ENCODE measurements at places on chromosomes 4 and X.

DNA sequence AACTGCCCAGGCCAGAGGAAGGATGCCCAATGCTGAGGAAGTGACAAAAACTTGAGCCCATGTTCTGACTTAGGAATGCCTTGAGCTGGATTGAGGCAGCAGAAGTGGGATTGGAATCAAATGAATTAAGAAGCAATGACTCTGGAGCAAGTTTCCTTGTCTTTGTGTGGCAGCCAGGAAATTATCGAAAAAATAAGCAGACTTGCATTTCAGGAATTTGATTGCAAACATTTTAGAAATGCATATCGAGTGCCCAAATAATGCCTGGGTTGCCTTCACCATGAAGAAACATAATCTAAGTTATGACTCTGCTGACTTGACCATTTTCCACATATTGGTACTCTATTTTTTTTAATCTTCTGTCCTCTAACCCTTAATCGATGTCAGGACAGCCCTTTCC is 9.5 kb downstream of the CYTL1 start:
- DNase-seq = no peak

GRCh38 chrX:136185401-136186022 is 38.2 kb downstream of the FHL1 start:
- no peak for DNase-seq

DNA sequence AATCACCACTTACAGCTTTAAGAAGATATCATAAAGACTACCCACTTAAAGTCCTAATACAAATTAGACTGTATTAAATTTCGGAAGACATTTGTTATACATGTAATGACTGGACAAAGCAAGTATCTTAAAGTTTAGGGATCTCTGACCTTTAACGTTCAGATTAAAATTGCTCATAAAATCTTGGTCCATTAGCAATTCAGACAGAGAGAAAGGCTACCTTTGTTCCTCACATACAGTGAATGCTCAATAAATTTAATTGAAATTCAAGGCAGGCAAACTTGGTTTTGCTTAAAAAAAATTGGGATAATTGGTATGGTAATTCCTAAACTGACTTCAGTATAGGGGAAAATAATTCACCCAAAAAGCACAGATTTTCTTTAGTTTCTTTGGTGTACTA is 285.9 kb upstream of the EMCN start:
- DNase-seq = no peak

DNA sequence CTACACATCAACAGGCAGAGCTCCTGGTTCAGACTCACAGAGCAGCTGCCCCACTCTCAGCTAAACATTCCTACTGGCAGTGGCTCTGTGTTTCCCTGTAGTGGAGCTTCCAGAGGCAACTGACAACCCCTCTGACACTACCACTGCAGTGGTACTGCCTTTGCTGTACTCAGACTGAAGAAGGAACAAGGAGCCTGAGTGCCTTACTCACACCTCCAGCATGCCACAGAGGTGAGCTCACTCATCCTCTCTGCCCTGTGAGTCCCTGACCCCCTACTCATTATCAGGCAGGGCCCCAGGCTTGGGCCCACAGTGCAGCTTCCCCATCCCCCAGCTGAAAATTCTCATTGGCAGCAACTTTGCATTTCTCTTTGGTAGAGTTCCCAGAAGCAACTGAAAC is 240.5 kb upstream of the POF1B start:
- no peak for DNase-seq

DNA sequence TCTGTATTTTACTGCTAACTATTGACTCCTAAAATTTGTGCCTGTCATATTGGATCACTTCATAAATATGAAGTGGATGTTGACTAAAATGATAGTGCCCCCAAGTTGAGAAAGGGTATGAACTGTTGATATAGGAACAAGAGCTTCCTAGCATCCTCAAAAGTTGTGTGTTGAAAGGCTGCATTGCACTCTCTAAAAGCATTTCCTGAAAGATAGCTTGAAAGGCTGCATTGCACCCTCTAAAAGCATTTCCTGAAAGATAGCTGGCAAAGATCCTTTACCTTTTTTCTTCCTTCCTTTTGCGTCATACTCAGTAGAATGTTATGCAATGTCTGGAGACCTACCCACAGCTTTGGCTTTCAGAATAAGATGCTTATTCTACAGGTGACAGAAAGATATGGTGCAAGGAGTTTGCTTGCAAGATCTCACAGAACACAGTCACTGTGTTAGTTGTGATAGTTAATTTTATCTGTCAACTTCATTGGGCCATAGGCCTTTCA is 274.6 kb upstream of the GALNTL6 start:
- no peak for DNase-seq

DNA sequence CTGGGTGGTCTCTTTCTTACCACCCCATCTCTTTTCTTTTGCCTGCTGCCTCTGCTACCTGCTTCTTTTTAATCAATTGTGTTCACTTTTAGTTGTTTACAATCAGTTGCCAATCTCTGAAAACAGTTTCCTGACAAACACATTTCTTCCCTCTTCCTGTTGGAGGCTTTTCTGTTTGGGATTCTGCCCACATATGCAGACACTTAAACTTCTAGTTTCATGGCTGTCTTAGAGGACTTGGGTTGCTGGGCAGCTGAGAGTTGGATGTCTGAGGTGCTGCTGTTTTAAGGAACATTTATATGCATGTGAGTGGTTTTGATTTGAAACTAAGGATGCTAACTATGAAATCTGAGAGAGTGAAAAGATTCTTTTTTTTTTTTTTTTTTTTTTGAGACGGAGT is 112.3 kb upstream of the LIMCH1 start:
- no peak for DNase-seq

GRCh38 chr4:69843301-69843700 is 16.6 kb downstream of the SULT1E1 start:
- no peak for DNase-seq

DNA sequence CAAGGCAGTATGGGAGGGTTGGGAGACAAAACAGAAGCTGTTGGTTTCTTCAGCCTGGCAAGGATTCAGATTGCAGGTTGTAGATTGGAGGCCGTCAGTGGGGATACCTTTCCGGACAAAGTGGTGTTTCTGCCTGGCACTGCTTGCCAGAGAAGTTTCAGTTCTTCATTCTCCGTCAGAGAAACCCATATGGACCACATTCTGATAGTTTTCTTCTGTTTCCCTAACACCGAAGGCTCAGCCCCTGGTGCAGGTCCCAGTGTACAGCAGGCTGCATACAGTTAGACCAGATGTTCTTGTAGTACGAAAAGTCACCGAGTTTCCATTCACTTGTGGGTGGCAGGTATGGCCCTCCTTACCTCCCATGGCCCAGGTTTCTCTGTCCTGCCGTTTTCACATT is 107.3 kb downstream of the PTTG2 start:
- DNase-seq = no peak

- no peak for DNase-seq
Measured at GRCh38 chr4:137000432-137000831, 531.9 kb downstream of the PCDH18 start.

- DNase-seq = no peak
Measured at GRCh38 chr4:130336585-130337217, 1240.7 kb downstream of the C4orf33 start.

GRCh38 chr4:8536467-8536866 is 43.7 kb upstream of the GPR78 start:
- DNase-seq = no peak

GRCh38 chr4:138310498-138310897 is 68.3 kb upstream of the SLC7A11 start:
- DNase-seq = no peak

DNA sequence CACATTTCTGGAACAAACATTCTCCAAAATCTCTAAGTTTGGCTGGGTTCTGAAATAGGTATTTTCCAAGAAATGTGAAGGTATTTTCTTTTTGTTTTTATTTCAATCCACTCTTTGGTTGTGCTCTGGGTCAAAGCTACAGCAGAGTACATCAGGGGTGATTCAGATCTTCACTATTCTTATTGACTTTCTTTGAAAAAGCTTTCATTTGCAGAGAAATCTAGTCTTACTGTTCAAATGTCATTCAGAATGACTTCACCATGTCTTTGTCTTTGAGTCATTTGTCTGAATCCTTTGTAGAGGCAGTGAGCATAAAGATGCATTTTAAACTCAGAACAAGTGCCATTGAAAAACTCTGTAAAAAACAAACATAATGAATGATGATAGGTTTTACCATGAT is 547.2 kb upstream of the ADGRL3 start:
- DNase-seq = no peak

Data from stimulated activated CD8-positive, alpha-beta memory T cell treated with anti-CD3 and anti-CD28 coated beads, Interleukin-4, amount 100 ng/mL, for 4 hours (primary cell).